CD4-positive, alpha-beta T cell treated with Interleukin-6 at 100 ng/mL for 8 hours (primary cell): ENCODE measurements at places on chromosomes 1 and 21.

DNA sequence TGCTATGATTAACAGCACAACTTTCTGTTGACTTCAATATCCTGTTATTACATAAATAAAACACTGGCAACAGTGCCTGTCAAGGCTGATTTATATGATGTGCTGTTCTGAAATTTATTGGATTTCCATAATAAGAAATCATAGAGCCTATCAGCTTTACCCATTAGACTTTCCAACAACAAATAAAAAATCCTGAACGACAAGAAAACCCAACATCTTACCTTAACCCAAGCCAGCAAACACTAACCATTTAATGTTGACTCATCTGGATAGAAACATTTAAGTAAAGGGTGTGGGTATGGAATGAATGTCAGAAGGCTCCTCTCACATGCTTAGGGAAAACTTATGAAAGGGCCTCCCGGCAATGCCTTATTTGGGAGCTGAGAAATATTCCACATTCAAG lies 165.1 kb downstream of the SLC45A1 start:
- DNase-seq, result no peak

- DNase-seq, result no peak
Measured at GRCh38 chr1:30198451-30198760, 525.0 kb downstream of the MATN1 start.

GRCh38 chr1:7300893-7301663 lies 470.0 kb upstream of the VAMP3 start:
- DNase-seq, result no peak

GRCh38 chr21:40176724-40177123 lies 309.5 kb downstream of the PCP4 start:
- DNase-seq, result no peak

DNA sequence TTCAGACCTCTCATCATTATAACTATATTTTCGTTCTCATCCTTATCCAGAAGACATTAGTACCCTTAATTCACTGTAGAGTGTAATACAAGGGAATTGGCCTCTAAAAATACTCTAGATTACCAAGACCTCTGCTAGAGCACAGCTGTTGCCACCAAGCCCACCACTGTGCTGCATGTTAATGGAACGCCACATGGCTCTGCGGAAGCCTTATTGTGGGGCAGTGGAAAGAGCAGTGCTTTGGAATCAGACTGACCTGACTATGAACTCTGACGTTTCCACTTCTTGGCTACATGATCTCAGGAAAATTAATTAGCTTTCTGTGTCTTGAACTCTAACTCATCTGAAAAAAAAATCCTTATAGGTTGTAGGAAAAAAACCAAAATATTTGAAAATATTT lies 222.1 kb downstream of the LMX1A start:
- DNase-seq, result no peak

DNA sequence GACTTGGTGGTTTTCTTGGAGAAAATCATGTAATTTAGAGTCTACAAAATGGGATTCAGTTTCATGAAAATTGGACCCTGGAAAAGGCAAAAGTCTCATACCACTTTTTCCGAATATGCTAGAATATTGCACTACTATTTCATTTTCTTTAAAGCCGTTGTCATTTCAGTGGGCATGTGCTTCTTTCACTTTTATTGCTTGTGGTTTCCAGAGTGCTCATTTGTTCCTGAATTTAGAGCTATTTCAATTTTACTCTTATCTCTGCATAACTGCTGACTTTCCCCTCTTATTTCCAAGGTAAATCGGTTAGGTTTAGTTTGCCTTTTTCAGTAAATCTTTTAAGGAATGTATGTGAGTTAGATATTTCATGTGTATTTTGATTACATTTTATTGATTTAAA lies 11.6 kb downstream of the HHAT start:
- DNase-seq, result no peak

GRCh38 chr1:41014871-41015270 lies 6.7 kb downstream of the SLFNL1 start:
- DNase-seq, result no peak

GRCh38 chr1:153538315-153538821 lies 2.4 kb downstream of the S100A5 start:
- no peak for DNase-seq

DNA sequence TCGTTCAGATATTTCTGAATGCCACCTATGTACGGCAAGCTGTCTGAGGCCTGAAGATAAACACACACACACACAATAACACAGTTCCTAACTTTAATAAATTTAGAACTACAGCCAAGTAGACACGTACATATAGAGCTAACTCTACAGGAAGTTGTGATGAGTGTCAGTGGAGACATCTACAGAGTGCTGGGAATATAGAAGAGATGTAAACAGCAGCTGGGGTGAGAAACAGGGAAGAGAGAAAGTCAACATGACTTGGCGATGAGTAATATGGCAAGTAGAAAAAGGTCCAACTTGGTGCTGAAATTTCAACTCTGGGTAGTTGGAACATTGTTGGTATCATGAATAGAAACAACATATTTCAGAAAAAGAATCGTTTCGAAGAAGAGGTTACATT lies 206.5 kb downstream of the ZP4 start:
- DNase-seq, result no peak

DNA sequence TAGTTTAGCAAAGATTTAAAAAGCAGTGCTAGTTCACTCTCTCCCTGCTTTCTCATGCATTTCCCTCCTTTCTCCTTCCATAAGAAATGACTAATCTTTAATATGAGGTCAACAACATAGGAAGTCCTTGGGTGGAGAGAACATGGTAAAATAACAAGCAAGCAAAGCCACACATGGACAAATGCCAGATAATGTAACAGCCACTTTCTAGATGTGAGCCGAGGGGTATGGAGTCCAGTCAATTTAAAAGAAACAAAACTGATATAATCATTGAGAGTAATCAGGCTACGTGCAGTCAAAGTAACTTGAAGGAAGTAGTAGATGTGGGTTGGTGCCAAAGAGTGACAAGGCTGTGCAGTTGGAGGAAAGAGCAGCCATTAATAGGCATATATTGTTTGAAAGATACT lies 69.6 kb downstream of the DUSP10 start:
- DNase-seq, result no peak

GRCh38 chr1:204435872-204436271 lies 24.3 kb upstream of the PPP1R15B start:
- no peak for DNase-seq

DNA sequence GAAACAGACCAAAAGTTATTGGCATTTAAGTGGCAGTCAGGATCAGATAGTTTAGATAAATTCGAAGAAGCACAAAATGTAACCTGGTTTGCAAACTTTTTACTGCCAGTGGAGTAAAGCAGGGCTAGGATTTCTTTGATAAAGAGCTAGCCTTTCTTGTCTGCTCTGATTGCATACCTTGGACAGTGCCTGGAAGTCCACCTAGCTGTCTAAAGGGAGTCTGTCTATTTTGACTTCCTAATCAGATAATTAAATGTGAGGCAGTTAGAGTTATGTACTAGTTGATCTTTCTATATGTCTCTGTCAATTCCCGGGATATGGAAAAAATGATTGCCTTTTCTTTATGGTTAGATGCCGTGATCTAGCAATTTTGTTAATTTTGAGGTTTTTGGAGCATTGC lies 4.1 kb downstream of the GPSM2 start:
- DNase-seq, result no peak

- DNase-seq, result no peak
Measured at GRCh38 chr1:199466961-199467360, 560.5 kb upstream of the NR5A2 start.

GRCh38 chr1:71785000-71785399 lies 497.3 kb downstream of the NEGR1 start:
- no peak for DNase-seq

DNA sequence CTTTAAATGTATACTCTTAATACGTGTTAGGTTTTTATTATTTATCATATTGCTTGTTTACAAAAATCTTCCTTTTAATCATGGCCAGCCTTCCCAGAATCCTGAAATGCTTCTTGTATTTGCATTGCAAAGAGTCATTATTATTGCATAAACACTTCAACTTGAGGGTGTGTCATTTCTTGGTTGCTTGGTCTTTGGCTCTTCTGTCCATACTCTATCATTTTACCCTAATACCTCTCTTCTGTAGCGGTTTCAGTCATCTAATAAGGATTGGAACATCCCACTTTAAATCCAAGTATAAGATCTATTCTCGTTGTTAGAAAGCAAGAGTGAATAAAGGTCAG lies 200.6 kb upstream of the CACYBP start:
- DNase-seq, result no peak

GRCh38 chr1:196142111-196142640 lies 466.1 kb downstream of the KCNT2 start:
- no peak for DNase-seq

DNA sequence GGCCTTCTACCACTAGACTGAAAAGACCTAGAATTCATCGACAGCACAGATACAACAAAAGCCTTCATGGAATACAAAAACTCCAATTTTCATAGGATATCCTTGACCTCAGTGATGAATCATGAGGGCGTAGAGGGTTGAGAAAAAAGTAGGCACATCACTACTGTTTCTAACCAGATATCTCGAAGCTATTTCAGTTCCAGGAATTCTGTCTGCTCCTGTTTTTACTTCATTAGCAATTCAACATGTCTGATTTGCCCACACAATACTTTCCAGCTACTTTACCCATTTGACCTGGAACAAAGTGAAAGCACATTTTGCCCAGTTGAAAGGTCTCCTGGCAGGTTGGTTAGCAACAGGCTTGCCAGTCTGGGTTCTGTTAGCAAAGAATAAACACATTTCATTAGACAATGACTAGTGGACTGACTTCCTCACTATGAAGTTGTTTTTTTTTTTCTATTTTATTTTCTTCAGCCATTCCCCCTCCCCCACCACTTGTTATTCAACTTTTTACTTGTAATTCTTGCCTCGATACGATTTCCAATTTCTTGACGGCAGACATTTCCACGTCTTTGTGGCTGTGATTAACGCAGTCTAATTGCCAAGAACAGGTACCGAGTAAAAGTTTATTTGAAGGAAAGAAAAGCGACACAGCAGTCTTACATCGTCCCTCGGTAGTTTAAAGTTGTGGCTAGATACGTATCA lies 4.0 kb upstream of the ZBTB18 start:
- DNase-seq, result peak; percentile 31

GRCh38 chr1:245677461-245678240 lies 522.9 kb downstream of the KIF26B start:
- DNase-seq, result no peak

DNA sequence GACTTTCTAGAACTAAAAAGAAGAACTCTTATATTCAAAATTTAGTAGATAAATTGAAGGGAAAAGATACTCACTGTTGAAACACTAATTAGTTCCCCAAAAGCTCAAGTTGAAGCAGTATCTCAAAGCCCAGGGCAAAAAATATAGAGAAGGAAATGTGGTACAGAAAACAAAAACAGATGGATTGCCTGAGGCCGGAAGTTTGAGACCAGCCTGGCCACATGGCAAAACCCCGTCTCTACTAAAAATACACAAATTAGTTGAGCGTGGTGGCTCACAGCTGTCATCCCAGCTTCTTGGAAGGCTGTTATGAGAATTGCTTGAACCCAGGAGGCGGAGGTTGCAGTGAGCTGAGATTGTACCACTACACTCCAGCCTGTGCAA lies 36.0 kb downstream of the FAM177B start:
- no peak for DNase-seq

- no peak for DNase-seq
Measured at GRCh38 chr1:4397196-4397595, 257.2 kb upstream of the AJAP1 start.

GRCh38 chr1:184502161-184502560 lies 115.3 kb downstream of the C1orf21 start:
- no peak for DNase-seq

- no peak for DNase-seq
Measured at GRCh38 chr1:96367791-96368190, 353.8 kb upstream of the PTBP2 start.
